ENCODE measurements at places on chromosomes 1 and 21.
A peak's percentile ranks its signal among the peaks of the same experiment; 100 is the strongest.

DNA sequence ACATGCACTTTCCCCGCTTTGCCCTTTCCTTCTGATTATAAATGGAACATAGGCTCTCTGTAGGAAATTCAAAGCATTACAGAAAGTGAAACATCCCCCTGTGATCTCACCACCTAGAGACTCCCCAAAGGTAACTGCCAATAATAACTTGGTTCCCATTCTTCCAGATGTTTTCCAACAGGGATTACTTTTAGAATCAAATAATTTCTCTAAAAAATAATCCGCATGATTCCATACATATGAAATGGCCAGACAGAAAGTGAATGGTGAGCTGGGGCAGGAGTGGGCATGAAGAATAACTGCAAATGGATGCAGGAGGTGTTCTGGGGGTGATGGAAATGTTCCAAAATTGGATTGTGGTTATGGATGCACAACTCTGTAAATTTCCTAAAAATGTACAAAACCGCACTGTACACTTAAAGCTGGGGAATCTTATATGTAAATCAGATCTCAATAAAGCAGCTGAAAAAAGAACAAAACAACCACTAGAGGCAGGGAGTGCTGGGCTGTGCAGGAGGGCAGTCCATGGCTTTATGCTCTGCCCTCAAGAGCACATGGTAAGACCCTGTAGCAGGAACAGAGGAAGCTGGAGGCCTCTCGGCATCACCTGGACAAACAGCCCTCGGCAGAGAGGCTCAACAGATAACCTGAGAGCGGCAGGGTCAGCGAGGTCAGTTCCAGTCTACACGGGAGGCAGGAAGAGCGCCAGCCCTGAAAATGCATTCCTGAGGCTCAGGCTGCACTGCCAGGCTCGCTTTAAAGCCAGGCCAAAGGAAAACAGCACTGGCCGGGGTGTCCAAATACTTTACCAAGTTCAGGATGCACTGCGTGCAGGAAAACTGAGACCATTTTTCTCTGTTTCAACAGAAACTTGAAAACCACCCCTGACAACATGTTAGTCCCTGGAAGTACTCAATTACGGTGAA is 39.7 kb downstream of the CAPZB start:
- DNase-seq, result no peak

DNA sequence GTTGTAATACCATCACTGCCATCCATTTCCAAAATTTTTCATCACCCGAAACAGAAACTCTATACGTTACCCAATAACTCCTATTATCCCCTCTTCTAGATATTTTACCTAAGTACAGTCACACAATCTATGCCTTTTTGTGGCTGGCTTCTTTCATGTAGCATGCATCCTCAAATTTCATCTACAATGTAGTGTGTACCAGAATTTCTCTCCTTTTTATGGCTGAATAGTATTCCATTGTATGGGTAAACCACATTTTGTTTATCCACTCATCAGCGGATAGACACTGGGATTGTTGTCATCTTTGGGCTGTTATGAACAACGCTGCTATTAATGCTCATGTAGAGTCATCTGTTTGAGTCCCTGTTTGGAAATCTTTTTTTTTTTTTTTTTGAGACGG is 21.2 kb downstream of the KIAA2013 start:
- DNase-seq, result no peak

- DNase-seq, result peak; percentile 9
Observed at GRCh38 chr1:212291505-212292134, 6.4 kb downstream of the PPP2R5A start.

- no peak for DNase-seq
Observed at GRCh38 chr1:63780565-63780964, 6.7 kb downstream of the ROR1 start.

- DNase-seq, result no peak
Observed at GRCh38 chr21:33021667-33022066, 4.1 kb upstream of the OLIG2 start.

DNA sequence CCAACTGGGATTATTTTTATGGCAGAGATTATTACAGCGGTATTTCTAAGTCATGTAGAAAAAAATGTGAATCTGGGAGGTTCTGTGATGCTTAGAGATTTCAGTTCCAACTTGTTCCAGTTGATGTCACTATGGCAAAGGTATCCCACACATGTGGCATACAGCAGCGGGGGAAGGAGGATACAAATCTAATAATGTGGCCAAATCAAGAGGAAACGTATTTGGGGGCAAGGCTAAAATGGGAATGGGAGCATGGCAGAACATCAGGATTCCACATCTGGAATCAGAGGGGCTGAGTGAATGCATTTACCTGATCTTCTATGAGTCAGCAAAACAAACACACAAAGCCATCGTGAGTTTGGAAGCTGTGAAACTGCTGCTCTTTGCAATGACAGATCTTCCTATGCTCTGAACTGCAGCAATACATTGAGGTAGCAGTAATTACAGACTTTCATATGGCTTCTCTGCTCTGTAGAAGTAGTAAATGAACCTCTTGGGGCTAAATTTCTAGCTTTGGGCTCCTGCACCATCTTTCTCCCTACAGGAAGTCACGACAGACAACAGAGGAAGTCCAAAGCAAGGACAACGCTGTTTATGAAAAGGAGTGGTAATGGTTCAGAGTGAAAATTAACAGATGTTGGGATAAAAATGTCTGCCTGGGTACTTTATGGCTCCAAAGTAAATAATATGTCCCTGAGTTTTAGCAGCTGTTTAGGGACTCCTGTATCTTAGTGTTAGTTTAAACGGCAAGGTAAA is 55.5 kb downstream of the GABPA start:
- peak; percentile 42 for DNase-seq

GRCh38 chr21:31310750-31311149 is 33.3 kb downstream of the TIAM1 start:
- DNase-seq, result no peak

DNA sequence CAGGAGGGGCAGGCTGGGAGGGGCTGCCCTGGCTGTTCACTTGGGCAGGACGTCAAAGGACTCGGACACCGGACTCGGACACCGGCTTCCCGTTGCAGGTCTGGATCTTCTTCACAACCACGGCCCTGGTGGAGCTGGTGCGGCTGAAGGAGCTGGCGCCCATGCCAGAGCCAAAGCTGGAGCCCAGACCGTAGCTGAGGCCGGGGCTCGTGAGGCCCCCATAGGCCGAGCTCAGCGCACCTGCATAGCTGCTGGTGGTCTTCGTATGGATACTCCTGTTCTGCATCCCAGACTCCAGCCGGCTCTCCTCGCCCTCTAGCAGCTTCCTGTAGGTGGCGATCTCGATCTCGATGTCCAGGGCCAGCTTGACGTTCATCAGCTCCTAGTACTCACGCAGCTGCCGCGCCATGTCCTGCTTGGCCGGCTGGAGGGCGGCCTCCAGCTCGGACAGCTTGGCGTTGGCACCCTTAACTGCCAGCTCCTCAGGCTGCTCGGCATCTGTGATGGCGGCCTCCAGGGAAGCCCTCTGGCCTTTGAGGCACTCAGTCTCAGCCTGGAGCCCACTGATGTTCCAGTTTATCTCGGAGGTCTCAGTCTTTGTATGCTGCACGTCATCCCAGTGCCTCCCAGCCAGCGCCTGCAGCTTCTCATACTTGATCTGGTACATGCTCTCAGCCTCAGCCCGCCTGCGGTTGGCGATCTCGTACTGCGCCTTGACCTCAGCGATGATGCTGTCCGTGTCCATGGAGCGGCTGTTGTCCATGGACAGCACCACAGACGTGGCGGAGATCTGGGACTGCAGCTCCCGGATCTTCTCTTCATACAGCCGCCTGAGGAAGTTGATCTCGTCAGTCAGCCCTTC is 15.1 kb upstream of the KLF17 start:
- DNase-seq, result no peak

DNA sequence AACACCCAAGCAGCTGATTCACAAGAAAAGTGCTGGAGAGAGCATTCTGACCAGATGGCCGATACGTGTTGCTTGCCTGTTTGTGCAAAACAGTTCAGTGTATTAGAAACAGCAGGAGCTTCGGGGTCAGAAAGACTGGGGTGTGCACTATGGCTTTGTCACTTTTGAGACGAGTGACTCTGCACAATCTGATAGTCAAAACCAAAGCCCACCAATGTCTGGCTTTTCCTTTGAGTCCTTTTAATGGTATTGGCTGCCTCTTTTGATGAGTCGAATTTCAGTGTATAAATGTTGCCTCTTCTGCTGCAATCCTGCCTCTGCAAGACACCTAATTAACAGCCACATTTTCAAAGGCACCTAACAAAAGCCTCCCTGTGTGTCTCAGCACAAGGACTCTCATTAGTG is 444.6 kb downstream of the AJAP1 start:
- no peak for DNase-seq

DNA sequence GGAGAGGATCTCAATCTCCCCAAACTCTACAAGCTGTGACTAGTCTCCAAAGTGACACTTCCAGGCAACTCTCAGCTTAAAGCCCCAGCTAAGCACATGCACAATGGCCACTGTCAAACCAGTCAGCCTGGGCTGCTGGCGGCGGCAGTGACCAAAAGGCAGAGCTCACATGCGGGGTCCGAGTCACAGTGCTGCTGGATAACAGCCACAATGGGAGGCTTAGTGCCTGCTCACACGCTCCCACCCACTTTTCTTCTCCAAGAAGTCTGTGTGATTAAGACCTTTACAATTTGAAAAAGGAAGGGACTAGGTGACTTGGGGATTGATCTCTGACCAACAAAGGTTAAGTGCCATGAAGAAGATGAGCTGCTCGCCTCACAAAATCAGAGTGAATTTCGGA is 16.8 kb downstream of the RIPK4 start:
- no peak for DNase-seq

- peak; percentile 50 for DNase-seq
Observed at GRCh38 chr1:67735806-67736627, 51.0 kb downstream of the GADD45A start.

DNA sequence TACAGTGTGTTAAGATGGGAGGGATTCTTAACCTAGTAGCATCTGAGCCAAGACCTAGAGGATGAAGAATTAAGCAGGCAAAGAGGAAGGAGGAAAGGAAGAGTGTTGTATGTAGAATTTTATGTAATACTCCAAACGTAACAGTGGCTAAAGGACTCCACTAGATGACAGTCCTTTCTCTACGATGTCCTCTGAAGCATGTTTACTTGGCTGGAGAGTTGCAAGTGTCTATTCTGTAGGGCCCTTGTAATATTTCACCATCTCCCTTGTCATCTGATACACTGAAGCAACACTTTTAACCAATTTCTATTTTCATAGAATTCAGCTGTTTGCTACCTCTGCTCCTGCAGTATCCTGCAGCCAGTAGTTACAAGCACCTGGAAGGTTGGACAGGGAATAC is 2.2 kb upstream of the YBX1 start:
- no peak for DNase-seq

- no peak for DNase-seq
Observed at GRCh38 chr1:7389906-7390603, 381.0 kb upstream of the VAMP3 start.

- no peak for DNase-seq
Observed at GRCh38 chr1:168907053-168907452, 178.0 kb upstream of the DPT start.

GRCh38 chr21:43811262-43812105 is 22.1 kb downstream of the RRP1 start:
- no peak for DNase-seq

- no peak for DNase-seq
Observed at GRCh38 chr1:1853593-1854257, 37.2 kb downstream of the GNB1 start.

DNA sequence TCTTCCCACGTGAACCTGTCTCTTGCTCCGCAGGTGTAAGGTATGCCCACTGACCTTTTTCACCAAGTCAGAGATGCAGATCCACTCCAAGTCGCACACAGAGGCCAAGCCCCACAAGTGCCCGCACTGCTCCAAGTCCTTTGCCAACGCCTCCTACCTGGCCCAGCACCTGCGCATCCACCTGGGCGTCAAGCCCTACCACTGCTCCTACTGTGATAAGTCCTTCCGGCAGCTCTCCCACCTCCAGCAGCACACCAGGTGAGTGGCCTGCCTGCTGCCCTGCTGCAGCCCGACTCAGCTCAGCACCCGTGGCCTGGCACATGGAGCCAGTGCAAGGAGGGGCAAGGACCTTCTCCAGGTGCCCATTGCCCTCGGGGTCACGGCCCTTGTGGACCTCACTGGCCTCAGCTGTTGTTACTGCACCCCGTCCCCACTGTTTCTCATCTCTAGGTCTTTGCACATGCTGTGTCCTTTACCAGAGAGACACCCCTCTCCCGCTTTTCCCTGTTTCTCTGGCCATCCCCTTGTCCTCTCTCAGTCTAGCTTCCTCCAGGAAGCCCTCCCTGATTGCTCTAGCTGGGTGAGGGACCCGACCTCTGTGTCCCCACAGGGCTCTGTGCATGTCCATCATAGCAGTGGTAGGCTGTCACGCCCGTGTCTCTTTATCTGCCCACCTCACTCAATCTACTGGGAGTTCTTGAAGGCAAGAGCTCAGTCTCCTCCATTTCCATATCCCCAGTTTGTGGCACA is 25.4 kb downstream of the ZNF362 start:
- DNase-seq, result no peak

- DNase-seq, result peak; percentile 58
Observed at GRCh38 chr1:150168960-150169601, 19.4 kb downstream of the PLEKHO1 start.

GRCh38 chr1:156319664-156320063 is 18.4 kb downstream of the CCT3 start:
- DNase-seq, result no peak

- no peak for DNase-seq
Observed at GRCh38 chr1:88043834-88044233, 640.2 kb upstream of the PKN2 start.

DNA sequence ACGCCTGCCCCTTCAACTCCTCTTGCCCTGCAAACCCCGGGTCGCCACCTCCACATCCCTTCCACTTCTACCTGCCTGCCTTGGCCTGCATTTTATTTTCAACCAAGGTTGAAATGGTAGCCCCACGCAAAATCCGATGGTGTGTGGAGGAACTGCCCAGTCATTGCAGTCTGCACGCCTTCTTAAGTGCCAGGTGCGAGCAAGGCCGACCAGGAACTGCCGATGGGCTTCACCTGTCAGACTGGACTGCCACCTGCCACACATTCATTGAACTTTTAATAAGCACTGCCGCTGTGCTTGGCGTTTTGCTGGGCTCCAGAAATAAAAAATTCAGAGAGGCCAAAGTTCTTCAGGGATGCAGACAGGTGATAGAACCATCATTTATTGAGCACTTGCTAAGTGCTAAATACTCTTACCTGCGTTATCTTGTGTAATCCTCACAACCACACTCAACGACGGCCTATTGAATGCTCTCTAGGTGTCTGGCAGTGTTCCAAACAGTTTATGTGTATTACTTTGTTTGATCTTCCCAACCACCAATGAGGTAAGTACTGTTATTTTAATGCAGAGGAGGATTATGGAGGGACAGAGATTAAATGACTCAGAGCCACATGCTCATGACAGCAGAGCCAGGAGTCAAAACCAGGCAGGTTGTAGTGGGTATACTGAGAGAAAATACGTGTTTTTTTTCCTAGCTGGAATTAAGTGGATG is 36.2 kb downstream of the CACHD1 start:
- DNase-seq, result no peak

- DNase-seq, result no peak
Observed at GRCh38 chr21:17929510-17929909, 110.4 kb upstream of the C21orf91 start.
